Stimulated activated CD4-positive, alpha-beta T cell treated with anti-CD3 and anti-CD28 coated beads, TNF-alpha, amount 100 ng/mL, for 1 hour (primary cell): ENCODE measurements at places on chromosomes 12 and 14.

DNA sequence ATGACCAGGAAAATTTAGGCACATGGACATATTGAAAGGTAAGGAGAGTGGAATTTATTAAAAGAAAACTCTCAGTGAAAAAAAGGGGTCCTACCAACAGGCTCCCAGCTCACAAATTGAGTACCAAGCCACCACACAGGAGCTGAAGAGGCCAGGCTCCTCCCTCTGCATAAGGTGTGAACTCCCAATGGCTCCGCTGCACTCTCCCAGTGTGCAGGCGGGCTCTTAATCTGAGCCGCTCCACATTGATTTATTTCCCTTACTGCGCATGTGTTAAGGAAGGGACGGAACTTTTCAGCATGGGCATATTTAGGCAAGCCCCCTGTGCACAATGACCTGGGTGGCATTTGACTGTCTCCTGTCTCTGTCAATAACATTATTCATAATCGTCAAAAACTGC, 68.6 kb upstream of the PLEKHG7 start:
- no peak for DNase-seq

- DNase-seq = no peak
Measured at GRCh38 chr14:37056473-37056872, 115.9 kb downstream of the SLC25A21 start.

DNA sequence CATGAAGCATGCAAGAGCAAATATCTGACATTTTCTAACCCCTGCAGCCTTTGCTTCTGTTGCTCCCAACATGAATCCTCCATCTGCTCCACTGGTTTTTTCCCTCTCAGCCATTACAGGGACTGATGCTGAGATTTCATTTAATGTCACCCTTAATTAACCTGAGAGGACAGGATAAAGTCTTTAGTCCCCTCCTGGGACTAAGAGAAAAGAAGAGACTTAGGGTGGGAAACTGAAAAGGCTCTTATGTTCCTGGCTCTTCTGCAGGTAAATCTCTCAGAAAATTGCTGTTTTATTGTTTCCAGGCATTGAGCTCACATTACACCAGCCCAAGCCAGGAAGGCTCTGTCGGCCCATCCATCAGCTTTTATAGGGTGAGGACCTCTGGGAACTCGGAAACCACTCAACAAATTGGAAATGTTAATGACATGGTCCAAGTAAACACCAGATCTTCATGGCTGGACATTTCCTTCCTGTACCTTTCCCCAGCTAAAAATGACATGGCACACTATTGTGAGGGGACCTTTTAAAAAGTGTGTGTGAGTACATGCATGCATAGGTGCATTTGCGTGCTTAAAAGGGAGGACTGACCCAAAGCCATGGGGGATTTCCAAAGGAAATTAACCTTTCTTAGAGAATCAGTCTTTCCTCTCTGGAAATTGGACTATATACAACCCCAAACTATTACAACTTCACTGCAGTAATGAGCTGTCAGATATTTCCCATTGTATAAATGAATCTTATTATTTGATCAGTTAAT, 408.1 kb upstream of the TMTC1 start:
- no peak for DNase-seq

DNA sequence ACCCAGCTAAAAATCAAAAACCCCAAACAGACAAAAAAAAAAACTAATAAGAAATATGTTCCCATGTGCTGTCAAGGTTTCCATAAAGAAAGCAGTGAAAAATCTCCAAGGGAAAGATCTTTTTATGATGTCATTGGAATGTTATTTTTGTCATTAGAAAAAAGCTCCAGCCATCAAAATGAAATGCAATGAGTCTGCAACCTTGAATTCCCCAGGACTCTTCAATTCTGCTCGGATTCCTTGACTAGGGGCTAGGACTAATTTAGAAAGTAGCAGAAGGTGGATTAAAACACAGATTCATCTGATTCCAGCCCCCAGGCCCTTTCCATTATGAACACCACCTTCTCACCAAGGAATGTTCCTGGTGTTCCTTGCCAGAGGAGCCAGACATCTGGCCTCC, 6.0 kb upstream of the PCNX1 start:
- no peak for DNase-seq

DNA sequence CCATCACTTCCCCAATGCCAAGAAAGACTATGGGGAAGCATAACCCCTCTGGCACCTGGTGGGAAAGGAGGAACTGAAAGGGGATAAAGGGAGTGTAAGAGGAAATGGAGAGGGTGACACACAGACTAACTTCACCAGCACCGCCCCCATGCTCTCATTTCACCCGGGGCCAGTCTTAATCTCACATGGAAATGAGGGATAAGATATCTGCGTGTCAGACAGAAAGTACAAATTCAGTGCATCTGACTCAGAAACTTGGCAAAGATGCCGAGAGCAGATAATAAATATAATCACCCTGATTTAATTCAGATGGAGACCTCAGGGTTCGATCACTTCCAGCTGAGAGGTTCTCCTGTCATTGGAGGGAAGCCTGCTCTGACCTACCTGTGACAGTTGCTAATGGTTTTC, 191.6 kb downstream of the DUSP6 start:
- no peak for DNase-seq

- no peak for DNase-seq
Measured at GRCh38 chr12:6370994-6371754, 4.2 kb downstream of the SCNN1A start.

DNA sequence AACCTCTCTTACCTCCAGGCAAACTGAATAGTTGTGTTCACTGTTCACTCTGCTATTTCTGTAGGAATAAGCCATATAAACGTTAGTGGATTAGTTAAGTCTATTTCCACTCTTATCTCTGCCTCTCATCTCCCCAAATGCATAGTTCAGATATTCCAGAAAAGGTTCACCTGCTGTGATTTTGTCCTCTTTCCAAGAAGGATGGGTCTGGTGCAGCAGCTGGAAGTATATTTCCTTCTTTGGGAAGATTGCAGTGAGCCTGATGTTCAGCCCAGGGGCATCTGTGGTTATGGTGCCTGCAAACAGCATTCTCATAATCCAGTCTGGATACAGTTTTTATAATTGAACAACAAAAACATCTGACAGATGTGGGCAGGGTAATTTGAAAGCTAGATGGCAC, 97.7 kb downstream of the TPH2 start:
- DNase-seq = no peak

DNA sequence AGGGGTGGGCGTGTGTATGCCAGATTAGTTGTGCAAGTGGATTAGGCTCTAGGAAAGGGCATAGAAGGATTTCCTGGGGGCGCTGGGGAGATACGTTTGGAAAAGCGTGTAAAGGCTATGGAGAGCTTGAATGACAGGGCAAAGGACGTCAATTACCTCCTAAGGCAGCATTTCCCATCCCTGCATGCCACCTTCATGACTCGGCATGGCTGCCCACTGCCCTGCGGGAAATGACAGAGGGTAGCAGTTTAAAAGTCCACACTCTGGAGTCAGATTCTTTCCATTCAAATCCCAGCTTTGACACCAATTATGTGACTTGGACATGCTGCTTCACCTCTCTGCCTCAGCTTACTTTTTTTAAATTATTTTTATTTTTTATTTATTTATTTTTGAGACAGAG, 14.8 kb upstream of the TMEM229B start:
- no peak for DNase-seq

DNA sequence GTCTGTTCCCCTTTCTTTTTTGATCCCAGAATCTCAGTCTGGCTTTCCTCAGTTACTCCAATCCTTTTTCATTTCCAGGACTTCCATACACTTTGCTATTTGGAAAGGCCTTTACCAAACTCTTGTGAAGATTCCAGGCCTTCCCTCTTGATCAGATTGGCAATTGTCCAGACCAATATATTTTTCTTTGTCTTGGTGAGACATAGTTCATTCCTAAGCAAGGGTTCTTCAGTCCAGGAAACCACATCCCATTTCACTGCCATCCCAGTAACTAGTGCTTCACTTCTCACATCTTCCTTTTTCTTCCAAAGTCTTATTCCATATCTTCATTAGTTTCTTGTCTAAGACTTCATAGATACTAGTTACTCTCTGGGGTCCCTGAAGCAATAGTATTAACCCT, 2.1 kb upstream of the PTPRQ start:
- no peak for DNase-seq

DNA sequence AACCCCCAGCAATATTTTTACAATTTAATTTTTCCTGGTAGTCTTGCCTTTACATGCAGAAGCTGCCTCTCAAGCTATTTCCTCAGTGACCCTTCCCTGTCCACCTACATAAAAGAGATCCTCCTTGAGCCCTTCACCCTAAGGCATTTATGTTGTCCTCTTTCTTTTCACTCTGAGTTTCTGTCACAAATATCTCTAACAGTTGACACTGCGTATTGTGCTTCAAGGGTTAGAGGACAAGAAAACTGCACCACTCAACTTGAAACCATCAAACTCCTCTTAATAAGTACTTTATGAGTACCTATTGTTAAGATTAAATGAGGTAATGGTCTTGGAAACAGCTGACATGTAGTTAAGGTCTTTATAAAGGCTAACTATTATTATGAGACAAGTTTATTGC, 557.7 kb downstream of the TRHDE start:
- DNase-seq = no peak

DNA sequence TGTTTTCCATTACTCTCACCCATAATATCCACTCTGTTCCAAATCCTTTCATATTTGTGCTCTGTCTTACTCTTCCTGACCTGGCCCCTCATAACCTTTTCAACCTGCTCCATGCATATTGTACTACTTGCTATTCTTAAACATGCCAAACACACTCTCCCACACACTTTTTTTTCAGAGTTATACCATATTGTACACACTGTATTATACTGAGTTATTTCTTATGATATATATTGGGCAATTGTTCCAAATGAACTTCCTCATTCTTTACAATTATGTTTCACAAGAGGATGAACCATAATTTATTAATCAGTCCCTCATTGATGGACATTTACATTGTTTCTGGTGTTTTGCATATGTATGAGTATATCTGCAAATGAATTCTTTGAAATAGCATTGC, 18.5 kb downstream of the ATL1 start:
- DNase-seq = no peak

GRCh38 chr14:98408024-98408555, 863.9 kb downstream of the BCL11B start:
- no peak for DNase-seq

DNA sequence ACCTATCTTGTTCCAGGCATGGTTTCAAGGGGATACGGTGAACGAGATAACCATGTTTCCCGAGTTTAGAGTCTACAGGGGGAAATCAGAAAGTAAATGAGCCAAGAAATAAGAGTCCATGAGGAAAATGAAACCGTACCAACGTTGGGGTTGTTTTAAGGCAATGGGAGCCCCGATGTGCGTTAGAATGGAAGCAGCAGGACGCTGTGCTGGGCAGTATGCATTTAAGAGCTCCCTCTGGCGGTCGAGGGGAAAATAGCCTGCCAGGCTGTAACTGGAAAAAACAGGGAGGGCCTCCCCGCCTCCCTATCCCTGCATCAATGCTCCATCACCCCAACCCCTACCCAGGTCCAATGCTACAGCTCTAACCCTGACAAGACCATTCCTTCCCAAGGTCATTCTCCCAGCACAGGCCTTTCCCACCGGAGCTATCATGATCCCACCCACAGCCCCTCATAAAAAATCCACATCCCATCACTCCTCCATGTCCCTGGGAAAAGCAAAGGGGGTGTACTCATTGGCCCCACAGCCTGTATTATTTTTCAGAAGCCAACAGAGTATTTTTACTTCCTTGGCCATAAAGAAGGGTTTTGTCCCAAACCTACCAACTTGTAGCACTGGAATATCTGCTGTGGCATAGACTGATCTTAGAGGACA, 226.3 kb upstream of the NOS1 start:
- DNase-seq = no peak

DNA sequence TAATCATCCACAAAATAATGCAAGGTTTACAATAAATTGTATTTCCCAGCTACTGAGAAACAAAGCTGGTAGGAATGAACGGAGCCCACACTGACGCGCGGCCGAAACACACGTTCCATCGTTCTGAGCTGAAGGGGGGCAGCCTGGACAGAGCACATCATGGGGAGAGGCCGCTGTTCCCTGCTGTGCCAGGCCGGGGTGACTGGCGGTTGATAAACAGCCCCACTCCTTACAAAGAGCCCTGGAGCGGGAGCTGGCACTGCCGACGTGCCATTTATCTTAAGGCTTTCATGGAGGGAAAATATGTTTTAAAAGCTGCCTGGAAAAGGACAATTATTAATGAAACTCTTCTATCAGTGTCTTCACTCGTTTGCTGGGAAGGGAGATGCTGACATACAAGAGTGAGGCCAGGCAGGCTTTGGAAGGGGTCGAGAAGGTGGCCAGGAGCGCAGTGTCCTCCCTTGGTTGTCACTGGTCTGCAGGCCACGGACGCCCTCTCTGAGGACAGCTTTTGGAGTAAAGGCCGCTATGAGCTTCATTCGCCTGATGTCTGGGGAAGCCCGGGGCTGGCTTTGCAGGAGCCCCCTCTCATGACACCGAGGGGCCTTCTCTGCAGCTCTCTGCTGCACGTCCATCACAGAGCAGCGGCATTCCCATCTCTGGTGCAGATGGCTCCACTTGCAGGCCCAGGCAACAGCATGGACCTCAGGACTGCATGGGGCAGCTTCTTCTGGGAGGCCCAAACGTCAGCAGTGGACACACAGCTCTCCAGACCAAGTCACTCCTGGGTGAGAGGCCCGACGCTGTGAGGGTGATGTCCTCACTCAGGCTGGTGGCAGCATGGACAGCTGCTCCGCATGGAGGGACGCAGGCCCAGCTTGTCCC, 355.3 kb upstream of the SFSWAP start:
- DNase-seq = no peak

DNA sequence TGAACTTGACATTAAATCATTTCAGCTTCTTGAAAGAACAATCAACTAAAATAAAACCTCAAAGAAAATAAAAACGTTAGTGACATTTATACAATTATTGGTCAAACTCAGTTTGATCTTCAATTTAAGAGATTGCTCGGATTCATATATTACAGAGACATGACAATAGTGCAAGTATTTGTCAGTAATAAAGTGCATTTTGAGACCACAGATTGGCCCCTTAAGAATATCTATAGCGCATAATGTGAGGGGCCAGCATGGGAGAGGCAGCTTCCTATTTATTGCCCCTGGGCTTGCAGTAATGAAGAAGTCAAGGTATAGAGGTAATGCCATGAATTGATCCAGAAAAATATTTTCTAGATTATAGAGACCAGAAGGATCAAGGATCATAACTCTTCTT, 552.3 kb downstream of the VRK1 start:
- DNase-seq = no peak

GRCh38 chr12:77025782-77026314, 39.5 kb downstream of the E2F7 start:
- DNase-seq = no peak

- no peak for DNase-seq
Measured at GRCh38 chr12:122894193-122895121, 1.5 kb downstream of the VPS37B start.
